Fibroblast of upper back skin (primary cell): ENCODE measurements at places on chromosomes 1 and 21.

DNA sequence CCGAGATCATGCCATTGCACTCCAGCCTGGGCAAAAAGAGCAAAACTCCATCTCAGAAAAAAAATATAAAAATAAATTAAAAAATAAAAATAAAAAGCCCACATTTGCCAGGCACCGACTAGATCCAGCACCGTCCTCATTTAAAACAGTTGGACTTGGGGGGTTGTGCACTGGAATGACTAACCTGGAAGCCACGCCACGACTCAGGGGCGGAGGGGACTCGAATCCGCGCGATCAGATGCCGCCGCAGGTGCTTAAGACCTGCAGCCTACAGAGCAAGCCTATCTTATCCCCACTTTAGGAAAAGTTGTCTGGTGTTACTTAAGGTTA, 38.5 kb downstream of the ZBTB8OS start:
- no peak for DNase-seq

DNA sequence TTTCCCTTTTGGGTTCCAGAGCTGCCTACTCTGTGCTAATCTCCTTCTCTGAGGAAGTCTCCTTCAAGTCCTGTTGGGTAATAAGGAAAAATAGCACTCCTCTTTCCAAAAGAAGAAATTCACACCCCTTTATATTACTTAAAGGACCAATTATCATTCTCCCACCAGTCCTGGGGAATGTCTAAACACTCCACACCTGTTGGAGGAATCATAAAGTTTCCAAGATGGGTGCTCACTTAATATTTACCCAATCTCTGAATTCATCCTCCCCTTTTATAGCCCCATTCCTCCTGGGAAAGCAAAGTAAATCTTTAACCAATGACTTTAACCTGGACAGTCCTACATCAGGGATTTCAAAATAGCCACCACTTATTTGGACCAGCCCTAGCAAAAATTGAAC, 873.1 kb downstream of the KCNT2 start:
- DNase-seq: no peak

DNA sequence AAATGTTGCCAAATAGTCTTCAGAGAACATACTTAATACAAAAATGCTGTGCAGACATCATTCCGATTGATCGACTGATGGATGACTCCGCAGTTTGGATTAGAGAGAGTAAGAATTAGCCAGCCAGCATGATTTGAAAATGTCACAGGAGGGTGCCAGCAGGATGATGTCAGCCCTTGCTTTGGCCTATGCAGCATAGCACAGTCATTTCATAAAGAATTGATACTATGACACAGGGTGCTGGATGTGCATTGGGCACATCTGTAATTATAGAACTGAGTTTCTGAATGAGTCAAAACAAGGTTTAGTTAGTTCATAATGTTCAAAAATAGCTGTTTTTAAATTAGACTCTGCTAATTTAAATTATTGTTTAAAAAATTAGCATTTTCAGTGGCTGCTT, 21.6 kb upstream of the TRAF5 start:
- DNase-seq: peak; percentile 37

GRCh38 chr21:35509001-35509704, 460.1 kb upstream of the RUNX1 start:
- no peak for DNase-seq

DNA sequence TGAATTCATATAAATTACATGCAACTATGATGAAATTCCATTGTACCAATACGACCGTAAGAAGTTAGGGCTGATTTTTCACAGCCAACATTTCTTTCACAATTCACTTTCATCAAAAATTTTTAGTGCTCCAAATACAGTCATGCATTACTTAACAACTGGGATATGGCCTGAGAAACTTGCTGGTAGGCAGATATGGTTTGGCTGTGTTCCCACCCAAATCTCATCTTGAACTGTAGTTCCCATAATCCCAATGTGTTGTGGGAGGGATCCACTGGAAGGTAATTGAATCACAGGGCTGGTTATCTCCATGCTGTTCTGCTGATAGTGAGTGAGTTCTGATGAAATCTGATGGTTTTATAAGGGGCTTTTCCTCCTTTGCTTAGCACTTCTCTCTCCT, 244.4 kb downstream of the AKT3 start:
- DNase-seq: peak; percentile 36

DNA sequence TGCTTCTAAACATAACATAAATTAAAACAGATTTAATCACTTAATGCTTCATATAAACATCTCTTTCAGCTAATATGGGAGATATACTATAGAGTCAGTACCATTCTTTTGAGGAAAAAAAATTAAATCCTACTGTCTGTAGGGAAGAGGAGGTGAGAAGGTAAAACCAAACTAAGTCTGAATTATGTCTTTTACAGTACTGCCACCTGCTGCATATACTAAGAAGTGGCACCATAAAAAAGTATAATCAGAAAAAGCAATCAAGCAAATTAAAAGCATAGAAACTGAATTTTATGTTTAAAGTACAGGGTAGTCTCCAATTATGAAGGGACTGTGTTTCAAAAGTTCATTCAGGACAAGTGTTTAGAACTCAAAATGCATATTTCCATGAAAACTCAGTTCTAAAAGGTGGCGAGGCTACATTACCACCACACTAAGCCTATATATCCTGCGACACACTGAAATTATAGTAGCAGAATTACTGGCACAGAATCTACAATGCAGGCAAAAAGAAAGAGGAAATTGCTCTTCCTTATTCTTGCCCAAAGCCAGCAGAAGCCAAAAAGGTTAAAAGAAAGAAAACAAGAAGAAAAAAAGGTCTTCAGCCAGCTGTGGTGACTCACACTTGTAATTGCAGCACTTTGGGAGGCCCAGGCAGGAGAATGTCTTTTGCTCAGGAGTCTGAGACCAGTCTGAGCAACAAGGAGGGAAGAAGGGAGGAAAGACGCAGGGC, 9.0 kb downstream of the NSL1 start:
- peak; percentile 28 for DNase-seq

- no peak for DNase-seq
Measured at GRCh38 chr1:211684791-211685190, 9.4 kb upstream of the NEK2 start.

DNA sequence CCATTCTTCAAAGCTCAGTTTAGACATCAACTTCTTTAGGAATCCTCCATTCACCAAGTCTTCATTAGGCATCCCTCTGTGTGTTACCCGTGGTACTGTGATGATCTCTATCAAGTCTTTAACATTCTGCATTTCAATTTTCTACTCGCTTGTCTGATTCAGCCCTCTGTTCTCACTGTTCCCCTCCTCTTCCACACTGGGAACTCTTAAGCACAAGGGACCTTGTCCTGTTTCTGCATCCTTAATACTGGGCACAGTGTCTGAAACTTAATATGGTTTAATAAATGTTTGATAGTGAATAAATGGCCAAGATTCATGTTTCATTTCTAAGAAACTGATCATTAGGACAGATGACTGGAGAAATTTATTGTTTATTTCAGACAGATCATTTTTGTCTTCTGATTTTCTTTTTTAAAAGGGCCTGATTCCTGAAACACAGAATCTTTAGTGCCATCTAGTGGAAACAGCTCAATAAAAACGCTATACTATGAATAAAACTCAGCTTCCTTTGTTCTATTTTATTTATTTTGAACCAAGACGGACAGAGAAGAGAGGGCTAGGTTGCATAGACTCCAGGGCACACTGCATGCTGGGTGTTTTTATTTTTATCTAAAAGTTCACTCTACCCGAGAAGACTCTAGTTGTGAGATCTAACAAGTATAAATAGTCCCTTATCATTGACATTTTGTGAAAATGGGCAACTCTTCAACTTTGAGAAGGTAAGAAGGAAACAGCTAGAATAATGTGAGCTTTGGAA, 7.0 kb upstream of the TRIM45 start:
- DNase-seq: peak; percentile 59

- DNase-seq: no peak
Measured at GRCh38 chr1:228477263-228477662, 9.9 kb upstream of the RNF187 start.

DNA sequence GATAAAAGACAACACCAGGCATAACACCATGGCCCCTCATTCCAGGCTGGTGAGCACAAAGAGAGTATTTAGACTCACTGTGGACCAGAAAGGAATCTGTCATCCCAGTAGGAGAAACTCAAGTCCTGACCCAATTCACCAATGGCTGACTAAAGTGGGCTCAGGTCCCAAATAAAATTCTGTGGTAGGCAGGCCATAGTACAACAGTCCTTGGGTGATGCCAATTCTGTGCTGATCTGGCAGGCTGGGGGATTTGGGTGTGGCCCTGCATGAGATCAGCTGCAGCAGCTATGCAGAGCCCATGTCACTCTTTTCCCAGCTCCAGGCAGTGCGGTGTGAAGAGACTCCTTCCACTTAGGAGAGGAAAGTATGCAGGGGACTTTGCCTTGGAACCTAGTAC, 245.1 kb downstream of the LBR start:
- DNase-seq: no peak

GRCh38 chr1:34144766-34145165, 20.3 kb downstream of the CSMD2 start:
- DNase-seq: no peak

- DNase-seq: no peak
Measured at GRCh38 chr1:47921935-47922415, 75.2 kb downstream of the TRABD2B start.

GRCh38 chr1:163912170-163912884, 590.6 kb downstream of the NUF2 start:
- peak; percentile 72 for DNase-seq

- DNase-seq: no peak
Measured at GRCh38 chr1:193538003-193538354, 351.6 kb upstream of the B3GALT2 start.

- DNase-seq: no peak
Measured at GRCh38 chr1:109472779-109473178, 6.4 kb downstream of the SYPL2 start.

DNA sequence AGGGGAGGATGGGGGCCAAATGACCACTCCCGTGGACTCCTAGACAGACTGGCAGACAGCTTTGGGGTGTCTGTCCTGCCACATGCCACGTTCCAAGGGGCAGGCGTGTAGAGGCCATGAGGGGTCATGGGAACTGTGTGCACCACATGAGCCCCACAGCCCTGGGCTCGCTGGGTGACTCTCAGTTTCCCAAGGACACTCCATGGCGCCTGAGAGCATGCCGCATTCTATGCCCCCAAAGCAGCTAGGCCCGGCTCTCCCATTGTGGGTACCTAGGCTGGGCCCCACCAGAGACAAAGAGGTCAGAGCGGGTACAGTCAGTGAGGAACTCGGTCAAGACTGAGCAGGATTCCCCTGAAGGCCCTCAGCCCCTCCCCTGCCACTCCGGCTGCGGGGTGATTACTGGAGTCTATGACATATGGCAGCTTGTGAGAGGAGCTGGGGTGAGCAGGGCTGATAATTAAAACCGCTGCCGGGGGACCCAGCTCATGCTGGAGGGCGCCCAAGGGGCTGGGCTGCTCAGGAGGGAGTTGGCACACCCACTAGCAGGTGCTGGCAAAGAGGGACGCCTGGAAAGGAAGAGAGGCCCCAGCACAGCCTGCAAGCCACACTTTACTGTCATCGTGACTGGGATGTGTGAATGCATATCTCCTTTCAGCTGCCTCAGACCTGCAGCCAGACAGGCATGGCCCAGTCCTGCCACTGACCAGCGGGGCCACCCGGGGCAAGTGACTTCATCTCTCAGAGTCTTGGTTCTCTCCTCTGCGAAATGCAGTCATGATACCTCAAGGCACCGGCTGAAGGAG, 8.4 kb downstream of the LRP8 start:
- DNase-seq: no peak

DNA sequence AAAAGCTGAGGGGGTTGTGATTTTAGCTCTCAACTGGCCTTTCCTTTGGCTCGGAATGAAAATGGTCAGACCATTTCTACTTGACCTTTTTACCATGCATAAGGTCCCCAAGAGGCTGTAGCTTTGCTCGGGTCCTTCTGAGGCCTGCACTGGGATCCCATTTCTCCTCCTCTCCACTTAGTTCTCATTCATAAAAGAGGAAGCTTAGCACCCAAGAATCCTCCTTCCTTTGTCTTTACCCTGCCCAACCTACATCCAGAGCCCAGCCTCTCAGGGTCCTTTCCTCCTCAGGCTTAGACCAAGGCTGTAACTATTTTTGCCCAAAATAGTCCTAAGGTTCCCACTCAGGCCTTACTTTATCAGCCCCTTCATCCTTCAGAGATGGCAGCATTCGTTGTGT, 6.0 kb upstream of the SLC27A3 start:
- DNase-seq: no peak

GRCh38 chr1:235067396-235068157, 61.1 kb downstream of the TOMM20 start:
- peak; percentile 99 for DNase-seq

- no peak for DNase-seq
Measured at GRCh38 chr1:99539131-99539530, 106.8 kb upstream of the PALMD start.

- peak; percentile 81 for DNase-seq
Measured at GRCh38 chr1:200802865-200803512, 64.3 kb downstream of the CAMSAP2 start.

GRCh38 chr1:100469578-100469977, 68.4 kb upstream of the GPR88 start:
- DNase-seq: no peak

GRCh38 chr1:39655578-39656268, 16.2 kb downstream of the NT5C1A start:
- no peak for DNase-seq

- DNase-seq: peak; percentile 5
Measured at GRCh38 chr1:222251847-222252246, 296.1 kb downstream of the HHIPL2 start.

GRCh38 chr1:162994921-162995320, 74.2 kb upstream of the RGS4 start:
- DNase-seq: peak; percentile 67

DNA sequence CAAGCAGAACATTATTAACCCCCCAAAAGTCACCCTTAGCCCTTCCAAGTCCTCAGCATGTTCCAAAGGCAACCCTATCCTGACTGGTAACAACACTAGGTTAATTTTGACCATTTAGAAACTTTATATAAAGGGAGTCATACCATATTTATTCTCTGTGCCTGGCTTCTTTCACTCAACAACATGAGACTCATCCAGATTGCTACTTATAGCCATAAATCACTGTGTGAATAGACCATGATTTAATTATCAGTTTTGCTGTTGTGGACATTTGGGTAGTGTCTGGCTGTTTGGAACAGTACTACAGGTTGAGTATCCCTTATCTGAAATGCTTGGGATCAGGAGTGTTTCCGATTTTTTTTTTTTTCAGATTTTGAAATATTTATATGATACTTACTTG, 252.1 kb downstream of the DISC1 start:
- no peak for DNase-seq

GRCh38 chr1:3659093-3659492, 6.8 kb downstream of the TP73 start:
- DNase-seq: no peak

GRCh38 chr1:226637147-226637935, 88.8 kb downstream of the STUM start:
- peak; percentile 27 for DNase-seq

GRCh38 chr1:207811920-207812720, 60.3 kb downstream of the CD46 start:
- DNase-seq: no peak

- DNase-seq: no peak
Measured at GRCh38 chr1:237013608-237014007, 9.4 kb upstream of the MT1HL1 start.

DNA sequence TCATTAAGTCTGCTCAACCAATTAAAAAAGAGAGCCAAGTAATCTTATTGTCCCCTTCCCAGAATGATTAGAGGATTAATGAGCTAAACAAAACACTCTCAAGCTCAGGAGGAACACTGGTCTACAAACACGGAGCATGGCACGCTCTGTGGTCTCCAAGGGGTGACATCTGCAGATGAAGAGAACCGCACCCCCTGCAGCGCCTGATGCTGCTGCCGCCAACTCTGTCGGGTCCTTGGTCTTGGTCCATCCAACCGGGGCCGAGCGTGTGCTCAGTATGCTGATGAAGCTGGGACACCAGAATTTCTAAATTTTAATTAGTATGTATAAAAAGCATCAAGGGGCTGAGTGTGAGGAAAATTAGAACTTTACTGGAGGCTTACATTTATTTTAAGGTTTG, 82.7 kb downstream of the LPAR3 start:
- no peak for DNase-seq
